ENCODE measurements at places on chromosomes 7 and 10.
A peak's percentile ranks its signal among the peaks of the same experiment; 100 is the strongest.

DNA sequence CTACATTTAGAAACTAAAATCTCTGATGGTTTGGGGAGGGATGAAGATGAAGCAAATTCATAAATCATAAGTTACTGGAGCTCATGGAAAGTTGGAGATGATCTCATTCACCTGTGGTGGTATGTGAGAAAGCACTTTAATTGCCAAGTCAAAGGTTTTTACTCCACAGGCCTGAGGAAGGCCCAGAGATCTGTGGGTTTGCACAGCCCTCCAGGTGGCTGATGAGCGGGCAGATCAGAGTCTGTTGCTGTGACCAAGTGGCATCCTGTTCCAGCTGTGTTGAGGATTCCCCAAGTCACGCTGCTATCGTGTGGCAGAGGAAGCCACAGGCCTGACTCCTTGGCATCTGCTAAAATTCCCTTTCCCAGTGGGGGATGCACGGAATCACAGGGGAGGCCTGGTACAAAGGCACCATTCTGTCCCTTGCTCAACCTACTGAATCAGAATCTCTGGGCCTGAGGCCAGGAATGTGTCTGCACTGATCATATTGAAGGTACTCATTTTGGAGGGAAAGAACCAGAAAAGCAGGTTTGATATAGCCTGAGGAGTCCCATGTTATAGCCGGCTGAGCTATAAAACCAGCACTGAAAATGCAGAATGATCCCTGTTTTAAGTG, 19.7 kb upstream of the DDC start:
- DNase-seq = no peak

DNA sequence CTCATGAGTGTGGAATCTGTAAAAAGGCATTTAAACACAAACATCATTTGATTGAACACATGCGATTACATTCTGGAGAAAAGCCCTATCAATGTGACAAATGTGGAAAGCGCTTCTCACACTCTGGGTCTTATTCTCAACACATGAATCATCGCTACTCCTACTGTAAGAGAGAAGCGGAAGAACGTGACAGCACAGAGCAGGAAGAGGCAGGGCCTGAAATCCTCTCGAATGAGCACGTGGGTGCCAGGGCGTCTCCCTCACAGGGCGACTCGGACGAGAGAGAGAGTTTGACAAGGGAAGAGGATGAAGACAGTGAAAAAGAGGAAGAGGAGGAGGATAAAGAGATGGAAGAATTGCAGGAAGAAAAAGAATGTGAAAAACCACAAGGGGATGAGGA, 207.7 kb downstream of the ZEB1 start:
- DNase-seq = no peak

DNA sequence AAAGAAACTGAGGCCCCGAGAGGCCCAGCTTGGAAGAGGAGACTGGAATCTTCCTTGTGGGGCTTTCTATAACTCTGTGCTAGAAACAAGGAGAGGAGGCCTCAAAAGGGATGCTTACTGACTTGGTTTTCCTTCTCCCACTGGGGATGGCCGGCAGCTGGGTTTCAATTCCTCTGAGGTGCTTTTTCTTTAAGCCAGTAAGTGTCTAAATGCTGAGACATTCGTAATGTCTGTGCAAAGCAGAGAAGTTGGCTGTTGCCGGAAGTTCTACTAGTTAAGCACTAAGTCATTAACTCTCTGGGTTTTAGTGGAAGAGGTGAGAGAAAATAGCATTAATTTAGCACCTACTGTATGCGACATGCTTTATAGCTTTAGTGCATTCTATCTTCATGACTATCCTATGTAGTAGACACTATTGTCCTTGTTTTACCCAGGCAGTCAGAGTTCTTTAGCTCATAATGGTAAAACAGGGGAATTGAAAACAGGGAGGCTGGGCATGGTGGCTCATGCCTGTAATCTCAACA, 135.2 kb downstream of the RGS10 start:
- peak; percentile 66 for DNase-seq

DNA sequence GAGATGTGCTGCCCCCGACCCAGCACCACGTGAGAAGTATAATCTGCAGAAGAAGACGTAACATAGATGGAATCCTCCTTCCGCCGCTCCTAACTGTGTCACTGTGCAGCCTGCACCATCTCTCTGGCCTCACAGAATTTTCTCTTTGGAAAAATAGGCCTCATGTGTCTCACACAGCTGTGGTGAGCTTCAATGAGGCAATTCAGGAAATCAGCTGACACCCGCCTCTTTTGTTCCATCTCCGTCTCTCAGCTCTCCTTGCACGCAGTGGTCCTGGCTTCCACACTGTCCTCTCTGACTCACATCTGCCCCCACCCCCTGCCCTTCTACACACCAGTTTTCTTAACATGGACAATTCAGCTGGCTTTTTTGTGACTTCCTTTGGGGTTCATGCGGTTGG, 7.2 kb downstream of the C10orf90 start:
- DNase-seq = no peak

GRCh38 chr10:91677911-91678310, 45.0 kb upstream of the PPP1R3C start:
- DNase-seq = no peak

DNA sequence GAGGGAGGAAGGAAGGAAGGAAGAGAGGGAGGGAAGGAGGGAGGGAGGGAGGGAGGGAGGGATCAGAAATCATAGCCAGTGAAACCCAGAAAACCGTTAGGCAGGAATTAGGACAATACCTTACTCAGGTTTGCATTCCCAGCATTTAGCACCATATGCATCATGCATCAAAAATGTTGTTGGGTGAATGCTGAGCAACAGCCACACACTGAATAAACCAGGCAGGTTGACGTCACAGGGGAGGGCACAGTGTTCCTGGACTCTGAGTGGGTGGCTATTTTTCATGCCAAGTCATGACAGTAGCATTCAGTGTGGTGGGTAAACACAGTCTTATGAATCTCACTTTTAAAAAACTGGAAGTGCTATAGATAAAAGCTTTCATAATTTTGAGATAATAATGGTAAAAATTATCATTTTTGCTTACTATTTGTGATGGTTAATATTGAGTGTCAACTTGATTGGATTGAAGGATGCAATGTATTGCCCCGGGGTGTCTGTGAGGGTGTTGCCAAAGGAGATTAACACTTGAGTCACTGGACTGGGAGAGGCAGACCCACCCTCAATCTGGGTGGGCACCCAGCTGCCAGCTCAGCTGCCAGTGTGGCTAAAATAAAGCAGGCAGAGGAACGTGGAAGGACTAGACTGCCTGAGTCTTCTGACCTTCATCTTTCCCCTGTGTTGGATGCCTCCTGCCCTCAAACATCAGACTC, 199.1 kb upstream of the PRKCQ start:
- DNase-seq = no peak

DNA sequence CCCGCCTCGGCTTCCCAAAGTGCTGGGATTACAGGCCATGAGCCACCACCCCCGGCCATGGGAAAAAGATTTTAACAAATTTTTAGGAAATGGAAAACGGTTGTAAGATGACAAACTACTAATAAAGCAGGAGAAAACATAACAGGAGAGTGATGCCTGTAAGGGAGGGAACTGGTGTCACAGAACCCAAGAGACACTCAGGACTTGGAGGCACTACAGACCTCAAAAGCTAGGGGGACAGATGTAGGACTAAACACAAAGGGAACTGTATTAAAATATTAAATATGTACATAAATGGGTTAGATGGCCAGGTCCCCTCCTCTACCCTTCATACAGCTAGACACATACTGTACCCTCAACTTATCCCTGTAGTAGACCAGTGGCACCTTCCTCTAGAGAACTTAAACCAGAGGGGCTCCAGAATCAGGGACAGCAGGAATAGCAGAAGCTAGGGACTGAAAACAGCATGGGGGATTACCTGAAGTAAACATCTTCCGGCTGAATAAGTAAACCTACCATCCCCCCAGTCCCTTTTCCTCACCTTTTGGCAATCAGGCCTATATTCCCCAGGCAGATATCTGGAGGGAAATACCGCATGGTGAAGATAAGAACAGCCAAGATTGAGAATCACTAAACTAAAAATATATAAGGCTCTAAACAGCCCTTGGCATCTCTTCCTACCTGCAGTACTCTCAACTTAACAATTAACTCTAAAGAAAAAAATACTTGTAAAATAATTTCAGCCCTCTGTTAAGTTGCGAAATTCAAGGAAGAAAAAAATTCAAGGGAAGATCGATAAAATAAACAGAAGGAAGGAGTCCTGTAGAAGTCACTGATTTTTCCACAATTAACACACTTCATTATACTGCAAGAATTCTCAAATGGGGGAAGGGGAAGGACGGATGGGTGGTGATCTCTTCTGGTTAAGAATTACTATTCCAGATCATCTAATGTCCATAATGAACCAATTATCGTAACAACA, 15.5 kb downstream of the TM9SF3 start:
- no peak for DNase-seq

DNA sequence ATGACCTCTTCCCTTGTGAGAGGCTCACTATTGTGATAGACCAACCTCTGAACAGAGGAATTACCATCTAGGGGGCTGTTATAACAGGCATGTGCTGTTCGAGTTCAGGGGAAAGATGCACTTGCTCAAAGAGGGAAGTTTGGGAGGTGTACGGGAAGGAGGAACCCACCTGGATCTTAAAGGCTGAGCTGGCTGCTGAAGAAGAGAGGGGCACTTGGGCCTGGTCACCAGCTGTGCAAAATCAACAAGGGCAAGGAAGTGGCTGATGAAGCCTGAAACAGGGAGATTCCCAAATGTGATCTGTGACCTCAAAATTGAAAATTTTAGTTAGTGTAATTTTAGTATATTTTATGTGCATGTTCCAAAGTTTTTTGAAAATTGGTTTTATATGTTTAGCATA, 407.2 kb downstream of the AUTS2 start:
- DNase-seq = no peak

GRCh38 chr10:95286707-95287106, 4.1 kb downstream of the PDLIM1 start:
- no peak for DNase-seq

- DNase-seq = no peak
Observed at GRCh38 chr10:79413196-79413595, 32.2 kb downstream of the ZCCHC24 start.

DNA sequence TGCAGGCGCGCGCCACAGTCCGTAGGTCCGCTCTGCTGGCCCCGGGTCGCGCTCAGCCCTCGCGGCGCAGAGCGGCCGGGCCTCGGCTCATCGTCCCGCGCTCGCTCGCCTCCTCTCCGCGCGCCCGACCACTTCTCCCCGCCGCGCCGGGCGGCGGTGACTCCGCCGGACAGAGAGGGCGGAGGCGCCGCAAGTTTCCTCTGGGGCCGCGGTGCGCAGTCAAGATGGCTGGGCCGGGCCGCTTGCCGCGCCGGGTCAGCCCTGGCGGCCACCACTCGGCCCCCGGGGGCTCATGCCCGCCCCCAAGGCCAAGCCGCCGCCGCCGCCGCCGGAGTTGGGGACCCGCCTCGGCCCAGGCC, 441 bp downstream of the FZD8 start:
- DNase-seq = peak; percentile 59

DNA sequence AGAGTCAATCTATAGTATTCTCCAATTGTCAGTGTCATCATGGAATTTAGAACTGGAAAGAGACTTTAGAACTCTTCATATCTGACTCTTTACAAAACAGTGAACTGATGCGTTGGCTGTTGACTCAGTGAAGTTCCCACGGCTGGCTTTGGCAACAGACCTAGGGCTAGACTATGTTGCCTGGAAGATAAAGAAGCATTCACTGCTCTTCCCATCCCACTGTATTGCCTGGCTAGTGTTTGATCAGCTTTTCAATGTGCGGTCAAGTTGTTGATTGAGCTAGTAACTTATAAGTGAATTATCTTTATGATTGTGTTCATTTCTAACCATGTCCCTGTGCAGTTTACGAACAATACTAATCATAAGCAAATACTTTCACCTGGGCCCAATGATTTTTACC, 365.7 kb upstream of the LRGUK start:
- no peak for DNase-seq

GRCh38 chr7:109873296-109873695, 1217.6 kb upstream of the LRRN3 start:
- DNase-seq = no peak

GRCh38 chr10:64115908-64116643, 594.9 kb downstream of the REEP3 start:
- DNase-seq = peak; percentile 19

GRCh38 chr10:23196915-23197314, 4.8 kb downstream of the PTF1A start:
- DNase-seq = no peak

GRCh38 chr7:47882635-47883034, 65.6 kb downstream of the PKD1L1 start:
- DNase-seq = no peak

GRCh38 chr10:89062861-89063260, 72.3 kb downstream of the FAS start:
- no peak for DNase-seq

- DNase-seq = no peak
Observed at GRCh38 chr7:17104419-17104818, 194.0 kb upstream of the AHR start.

DNA sequence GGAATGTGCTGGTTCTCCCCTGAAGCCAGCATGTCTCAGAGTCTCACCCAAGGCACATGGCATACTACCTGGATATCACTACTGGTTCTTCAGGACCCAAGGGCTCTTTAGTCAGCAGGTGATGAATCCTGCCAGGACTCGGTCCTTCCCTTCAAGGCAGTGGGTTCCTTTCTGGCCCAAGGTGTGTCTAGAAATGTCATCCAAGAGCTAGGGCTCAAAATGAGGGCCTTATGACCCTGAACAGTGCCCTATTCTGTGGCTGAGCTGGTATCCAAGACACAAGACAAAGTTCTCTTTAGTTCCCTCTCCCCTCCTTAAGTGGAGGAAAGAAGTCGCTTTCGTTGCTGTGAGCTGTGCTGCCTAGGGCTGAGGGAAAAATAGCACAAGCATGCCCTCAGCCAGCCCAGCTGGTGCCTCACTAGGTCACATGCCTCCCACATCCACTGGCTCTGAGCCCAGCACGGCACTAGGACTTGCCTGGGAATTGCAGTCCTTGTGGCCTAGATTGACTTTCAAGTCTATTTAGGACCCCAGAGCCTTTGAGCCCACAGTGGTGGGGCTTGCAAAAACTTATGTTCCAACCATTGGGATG, 106.0 kb downstream of the BMS1 start:
- DNase-seq = no peak

GRCh38 chr10:101467286-101467770, 113.4 kb downstream of the BTRC start:
- peak; percentile 66 for DNase-seq

DNA sequence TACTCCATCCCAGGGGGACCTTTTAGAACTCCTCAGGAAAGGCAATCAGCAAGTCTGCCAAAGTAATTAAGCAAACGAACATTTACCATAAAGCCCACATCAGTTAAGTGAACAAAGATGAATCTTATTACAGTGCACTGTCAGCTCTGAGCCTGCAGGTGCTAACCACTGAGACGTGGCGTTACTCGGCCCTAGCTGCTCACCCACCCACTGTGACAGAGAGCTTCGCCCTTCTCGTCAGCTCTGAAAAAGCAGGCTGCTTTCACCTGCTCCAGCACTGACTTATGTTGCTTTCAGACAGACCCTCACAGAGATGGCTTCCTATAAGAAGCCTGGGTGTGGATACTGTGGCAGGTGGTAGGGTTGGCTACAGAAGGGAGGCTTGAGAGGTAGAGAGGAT, 57.7 kb upstream of the KCNIP2 start:
- peak; percentile 59 for DNase-seq

- no peak for DNase-seq
Observed at GRCh38 chr7:116226664-116227063, 16.3 kb downstream of the TES start.
